Tongue (tissue), 3 donors: ENCODE measurements at places on chromosomes 2 and 18. TPM values are rescaled to one million over a fixed set of nuclear protein-coding genes. Genes with fewer than 3 reads are reported as not detected.

DNA sequence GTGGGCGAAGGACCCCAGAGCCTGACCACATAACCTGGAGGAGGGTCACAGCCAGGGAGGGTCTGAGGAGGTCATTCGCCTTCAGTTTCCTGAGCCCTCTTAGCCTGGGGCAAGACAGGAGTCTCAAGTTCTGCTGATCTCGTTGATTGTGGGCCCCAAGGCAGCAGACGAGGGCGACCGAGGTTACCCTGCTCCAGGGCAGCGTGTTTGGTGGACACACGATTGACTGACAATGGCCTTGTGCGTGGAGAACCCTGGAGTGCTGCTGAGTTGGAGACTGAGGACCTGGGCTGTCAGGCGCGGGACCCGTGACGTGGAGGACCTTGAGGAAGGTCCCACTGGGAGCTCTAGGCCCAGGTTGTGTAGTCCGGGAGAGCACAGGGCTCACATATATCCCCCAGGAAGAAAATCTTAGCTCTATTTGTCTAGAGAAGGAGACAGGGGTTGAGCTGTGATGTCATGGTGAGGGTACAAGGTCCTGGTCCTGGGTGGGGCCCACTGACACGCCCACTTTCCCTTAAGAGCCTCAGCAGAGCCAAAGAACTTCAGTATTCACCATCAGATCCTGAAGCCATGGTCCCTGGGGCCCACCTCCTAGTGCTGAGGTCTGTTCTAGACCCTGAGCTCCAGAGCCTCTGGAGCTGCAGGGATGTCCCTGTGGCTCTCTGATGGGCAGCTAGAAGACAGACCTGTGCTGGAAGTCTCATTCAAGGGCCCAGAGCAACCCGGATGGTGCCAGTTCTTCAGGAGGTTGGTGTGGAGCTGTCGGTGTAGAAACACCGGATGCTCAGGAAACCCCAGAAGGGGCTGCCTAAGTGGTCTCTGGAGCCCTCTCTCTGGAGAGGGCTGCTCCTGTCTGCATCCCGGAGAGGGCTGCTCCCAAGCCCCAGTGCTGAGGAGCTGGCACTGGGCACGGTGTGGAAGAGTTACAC lies 53.1 kb downstream of the DYSF start:
- DNase-seq: no peak

- DNase-seq: peak; percentile 40
Measured at GRCh38 chr2:231270221-231271114, 72.0 kb downstream of the ARMC9 start.

DNA sequence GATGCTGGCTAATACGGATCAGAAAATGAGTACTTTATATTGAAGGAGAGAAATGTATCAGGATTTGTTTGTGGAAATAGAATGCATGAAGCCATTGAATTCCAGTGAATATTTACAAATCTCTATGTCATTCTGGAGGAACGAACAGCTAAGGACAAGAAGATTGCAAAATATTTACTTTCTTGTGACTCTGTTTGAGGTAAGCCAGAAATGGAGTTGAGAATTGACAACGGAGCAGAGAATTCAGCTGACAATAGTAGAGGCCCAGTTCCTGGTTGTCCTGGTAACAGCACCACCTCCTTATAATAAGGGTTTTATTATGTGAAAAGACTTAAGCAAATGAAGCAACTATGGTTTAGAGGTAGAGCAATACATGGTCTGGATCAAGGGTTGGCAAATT lies 349.2 kb downstream of the ADCYAP1 start:
- DNase-seq: no peak

PFN4 gene
- not detected for total RNA-seq

- no peak for DNase-seq
Measured at GRCh38 chr2:138395565-138396306, 105.8 kb upstream of the SPOPL start.

- no peak for DNase-seq
Measured at GRCh38 chr2:182618672-182619079, 97.4 kb upstream of the DNAJC10 start.
